ENCODE measurements at places on chromosomes 12 and 14. TPM values are rescaled to one million over a fixed set of nuclear protein-coding genes. Genes with fewer than 3 reads are reported as not detected.

The CLEC9A gene
- not detected for total RNA-seq

- DNase-seq: no peak
- no peaks in the 10 kb centered on the region for H3K36me3 ChIP-seq
- H3K27me3 ChIP-seq: no peaks in the 10 kb centered on the region
- H3K4me3 ChIP-seq: no peak overlapping the region
- no peak overlapping the region for H3K27ac ChIP-seq
Measured at GRCh38 chr12:68403711-68404110, 71.5 kb upstream of the MDM1 start.

DNA sequence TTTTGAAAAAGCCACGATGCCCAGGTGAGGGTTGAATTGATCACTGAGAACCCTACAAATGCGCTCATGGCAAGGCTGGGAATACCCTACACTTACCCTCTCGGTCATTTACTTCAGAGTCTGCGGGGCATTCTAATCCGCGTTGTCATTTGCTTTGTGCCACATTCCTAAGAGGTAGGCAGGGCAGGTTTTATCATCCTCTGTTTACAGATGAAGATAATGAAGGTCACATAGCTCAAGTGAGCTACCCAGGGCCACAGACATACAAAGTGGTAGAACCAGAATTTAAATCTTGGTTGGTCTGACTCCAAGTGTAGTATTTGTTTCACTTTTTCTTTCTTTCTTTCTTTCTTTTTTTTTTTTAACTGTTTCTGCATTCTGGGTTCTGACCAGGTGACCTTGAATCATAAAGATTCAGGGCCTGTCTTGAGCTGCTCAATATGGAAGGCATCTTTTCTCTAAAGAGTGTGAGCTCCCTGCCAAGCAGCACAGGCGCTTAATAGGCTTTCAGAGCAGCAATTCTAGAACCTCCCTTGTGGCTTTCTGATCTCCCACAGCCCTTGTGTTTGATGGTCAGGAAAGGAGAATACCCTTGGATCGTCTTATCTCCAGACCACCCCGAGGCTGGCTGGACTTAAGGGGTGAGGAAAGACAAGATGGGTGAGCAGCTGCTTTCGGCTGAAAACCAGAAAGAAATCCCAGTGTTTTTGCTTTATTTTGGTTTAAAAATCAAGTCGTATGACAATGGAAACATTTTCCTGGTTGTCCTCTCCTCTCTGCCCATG is 662 bp upstream of the BATF start:
- H3K27me3 ChIP-seq: no peaks in the 10 kb centered on the region
- H3K36me3 ChIP-seq: no peaks in the 10 kb centered on the region
- no peaks in the 10 kb centered on the region for H3K4me1 ChIP-seq
- H3K4me3 ChIP-seq: no peak overlapping the region

GRCh38 chr12:20822415-20822814 is 11.9 kb downstream of the SLCO1B3 start:
- no peaks in the 10 kb centered on the region for H3K27me3 ChIP-seq
- H3K36me3 ChIP-seq: no peaks in the 10 kb centered on the region
- no peak overlapping the region for H3K4me3 ChIP-seq
- no peaks in the 10 kb centered on the region for H3K4me1 ChIP-seq
- no peak overlapping the region for H3K27ac ChIP-seq
